ENCODE measurements at places on chromosomes 5 and 9. TPM values are rescaled to one million over a fixed set of nuclear protein-coding genes. Genes with fewer than 3 reads are reported as not detected.

The EDIL3 gene
- not detected for total RNA-seq

The TJP2 gene
- total RNA-seq = 17.6 TPM

The PCDHGA2 gene
- total RNA-seq = not detected

DNA sequence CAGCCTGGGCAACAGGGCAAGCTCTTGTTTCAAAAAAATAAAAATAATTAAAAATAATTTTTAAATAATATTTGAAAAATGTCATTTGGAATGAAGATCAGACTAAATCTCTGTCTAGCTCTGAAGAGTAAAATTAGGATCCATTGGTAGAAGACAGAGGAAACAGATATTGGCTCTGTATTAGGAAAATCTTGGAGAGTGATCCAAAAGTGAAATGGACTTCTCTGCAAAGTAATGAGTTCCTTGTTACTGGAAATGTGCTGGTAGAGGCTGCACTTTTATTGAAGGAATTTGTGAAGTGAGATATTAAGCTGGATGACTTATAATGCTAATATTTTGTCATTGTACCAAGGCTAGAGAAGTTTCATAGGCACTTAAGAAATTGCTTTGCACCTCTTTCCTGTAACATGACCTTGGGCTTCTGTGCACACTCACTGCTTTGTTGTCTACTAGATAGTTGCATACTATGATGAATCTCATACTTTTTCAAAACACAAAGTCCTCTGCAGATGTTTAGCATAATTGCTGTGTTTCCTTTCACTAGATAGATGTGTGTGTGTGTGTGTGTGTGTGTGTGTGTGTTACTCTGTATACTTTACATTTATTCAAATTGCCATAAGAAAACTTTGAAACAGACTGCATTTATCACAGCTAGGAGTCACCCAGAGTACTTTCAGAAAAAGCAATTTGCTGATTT, 13.1 kb downstream of the THBS4 start:
- no peak for DNase-seq

GRCh38 chr5:16304846-16305245, 125.3 kb upstream of the MARCHF11 start:
- DNase-seq = no peak

The PRLR gene
- total RNA-seq = not detected

DNA sequence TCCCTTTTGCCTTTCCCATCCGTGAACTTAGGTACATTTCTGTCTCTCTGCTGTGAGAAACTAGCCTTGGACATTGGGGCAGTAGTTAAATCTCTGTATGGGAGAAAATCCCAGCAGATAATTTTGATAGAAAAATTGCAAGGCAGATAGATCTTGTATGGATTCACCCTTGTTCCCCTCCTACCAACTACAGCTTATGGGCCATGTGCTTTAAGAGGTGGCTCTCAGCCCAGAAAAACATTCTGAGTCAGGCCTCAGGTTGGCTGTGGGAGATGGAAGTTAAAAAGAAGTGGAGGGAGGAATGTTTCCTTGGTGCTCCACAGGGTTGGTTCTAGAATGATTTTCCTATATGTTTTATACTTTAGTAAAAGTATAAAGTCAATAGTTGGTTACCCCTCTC, 1.4 kb upstream of the KDM3B start:
- no peak for DNase-seq

DNA sequence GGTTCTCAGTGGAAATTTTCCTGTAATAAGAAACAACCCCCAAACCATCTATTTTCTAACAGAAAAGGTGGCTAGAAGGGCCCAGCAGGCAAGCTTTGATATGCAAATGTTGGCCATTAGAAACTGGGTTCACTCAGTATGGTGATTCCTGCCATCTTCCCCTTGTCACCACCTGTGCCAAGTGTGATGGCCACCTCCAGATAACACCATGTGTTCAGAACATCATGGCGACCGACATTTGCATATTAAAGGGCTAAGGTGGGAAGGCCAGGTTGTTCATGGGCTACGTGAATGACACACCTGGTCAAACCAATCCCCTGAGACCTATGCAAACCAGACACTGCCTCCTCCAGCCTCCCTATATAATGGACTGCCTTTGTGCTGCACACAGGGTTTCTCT, 20.4 kb downstream of the FOXE1 start:
- no peak for DNase-seq

DNA sequence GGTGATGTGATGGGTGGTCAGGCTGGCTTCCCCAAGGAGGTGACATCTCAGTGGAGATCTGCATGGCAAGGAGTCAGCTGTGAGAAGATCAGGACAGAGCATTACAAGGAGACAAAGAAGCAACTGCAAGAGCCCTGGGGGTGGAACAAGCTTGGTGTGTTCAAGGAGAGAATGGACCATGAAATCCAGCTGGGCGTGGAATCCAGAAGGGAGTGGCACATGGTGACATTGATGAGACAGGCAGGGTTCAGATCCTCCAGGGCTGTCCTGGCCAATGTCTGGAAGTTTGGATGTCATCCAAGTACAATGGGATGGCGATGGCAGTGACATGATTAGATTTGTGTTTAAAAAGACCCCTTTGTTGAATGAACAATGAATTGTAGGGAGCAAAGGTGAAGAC, 175.6 kb downstream of the MACROH2A1 start:
- no peak for DNase-seq

GRCh38 chr5:13581914-13582313, 362.6 kb downstream of the DNAH5 start:
- no peak for DNase-seq

GRCh38 chr5:36575361-36575781, 31.0 kb upstream of the SLC1A3 start:
- DNase-seq = no peak

- DNase-seq = no peak
Measured at GRCh38 chr5:82664732-82665131, 386.6 kb upstream of the RPS23 start.

DNA sequence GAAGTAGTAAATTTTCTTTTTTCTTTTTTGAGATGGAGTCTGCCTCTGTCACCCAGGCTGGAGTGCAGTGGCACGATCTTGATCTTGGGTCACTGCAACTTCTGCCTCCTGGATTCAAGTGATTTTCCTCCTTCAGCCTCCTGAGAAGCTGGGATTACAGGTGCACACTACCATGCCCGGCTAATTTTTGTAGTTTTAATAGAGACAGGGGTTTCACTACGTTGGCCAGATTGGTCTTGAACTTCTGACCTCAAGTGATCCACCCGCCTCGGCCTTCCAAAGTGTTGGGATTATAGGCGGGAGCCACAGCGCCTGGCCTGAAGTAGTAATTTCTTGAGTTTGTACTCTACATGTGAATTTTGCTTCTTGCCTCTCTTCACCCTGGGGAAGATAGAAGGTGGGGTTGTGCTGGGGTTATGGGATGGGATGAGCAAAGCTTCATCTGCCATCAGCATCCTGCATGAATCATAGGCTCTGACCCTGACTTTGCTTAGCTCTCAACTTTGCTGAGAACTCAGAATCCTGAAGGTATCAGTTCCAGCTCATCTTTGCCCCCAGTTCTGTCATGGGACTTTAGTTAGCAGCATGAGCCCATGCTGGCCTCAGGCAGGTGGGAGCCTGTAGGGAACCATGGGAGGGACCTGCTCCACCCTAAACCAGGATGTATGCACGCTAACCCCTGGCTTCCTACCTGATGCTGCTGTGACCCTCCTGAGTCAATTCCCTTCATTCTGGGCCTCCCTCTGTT, 9.3 kb upstream of the CCL21 start:
- no peak for DNase-seq

DNA sequence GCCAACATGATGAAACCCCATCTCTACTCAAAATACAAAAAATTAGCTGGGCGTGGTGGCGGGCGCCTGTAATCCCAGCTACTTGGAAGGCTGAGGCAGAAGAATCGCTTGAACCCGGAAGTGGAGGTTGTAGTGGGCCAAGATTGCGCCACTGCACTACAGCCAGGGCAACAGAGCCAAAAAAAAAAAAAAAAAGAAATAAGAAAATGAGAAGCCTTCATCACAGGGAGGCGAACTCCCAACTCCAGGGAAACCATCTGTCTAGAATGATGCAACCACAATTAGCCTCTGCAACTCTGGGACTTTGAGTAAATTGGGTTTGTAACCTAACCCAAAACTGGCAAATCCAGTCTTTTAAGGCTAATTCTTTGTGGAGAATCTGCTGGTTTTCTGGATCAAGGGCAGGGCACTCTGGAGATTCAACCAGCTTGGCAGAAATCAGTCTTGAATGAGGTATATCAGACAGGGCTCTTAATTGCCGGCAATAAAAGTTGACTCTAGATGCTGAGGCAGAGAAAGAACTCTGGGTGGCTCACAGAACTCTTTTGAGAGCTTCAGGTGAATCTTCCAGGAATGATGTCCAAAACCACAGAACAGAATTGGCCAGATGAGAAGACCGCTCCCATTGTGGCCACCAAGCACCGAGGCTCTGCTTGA, 9.9 kb downstream of the S100Z start:
- no peak for DNase-seq

The APBA1 gene
- 3.6 TPM for total RNA-seq

GRCh38 chr5:150347451-150347850, 10.0 kb upstream of the TCOF1 start:
- no peak for DNase-seq

GRCh38 chr5:44332285-44332971, 56.8 kb downstream of the FGF10 start:
- no peak for DNase-seq

The LIFR gene
- total RNA-seq = not detected

The GARIN3 gene
- total RNA-seq = not detected

- peak; percentile 12 for DNase-seq
Measured at GRCh38 chr9:92620845-92621244, 49.1 kb downstream of the IPPK start.

DNA sequence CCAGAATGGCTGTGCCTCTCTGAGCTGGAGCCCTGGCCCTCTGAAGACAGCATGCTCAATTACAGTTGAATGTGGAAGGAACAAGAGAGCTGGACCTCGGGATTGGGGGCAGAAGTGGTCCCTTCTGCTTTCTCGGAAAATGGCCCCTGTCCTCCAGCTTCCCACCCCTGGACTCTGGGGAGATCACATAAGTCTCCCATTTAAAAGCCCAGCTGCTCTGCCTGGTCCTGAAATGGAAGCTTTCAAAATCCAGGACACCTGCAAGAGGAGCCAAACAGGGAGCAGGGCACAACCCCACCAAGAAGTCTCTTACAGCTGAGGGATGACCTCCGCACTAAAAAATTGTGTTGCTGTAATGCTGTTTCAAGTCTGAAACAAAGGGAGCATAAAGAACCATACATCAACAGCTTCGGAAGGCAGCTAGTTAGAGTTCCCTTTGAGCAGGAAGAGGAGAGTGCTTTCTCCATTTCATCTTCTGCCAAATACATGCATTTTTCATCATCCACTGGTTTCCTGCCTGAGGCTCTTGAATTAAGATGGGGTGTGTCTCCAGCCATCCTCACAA, 48.2 kb downstream of the TGFBI start:
- no peak for DNase-seq

- no peak for DNase-seq
Measured at GRCh38 chr5:60184606-60185005, 291.1 kb upstream of the PDE4D start.

GRCh38 chr5:166370928-166371690, 1920.3 kb upstream of the WWC1 start:
- no peak for DNase-seq

DNA sequence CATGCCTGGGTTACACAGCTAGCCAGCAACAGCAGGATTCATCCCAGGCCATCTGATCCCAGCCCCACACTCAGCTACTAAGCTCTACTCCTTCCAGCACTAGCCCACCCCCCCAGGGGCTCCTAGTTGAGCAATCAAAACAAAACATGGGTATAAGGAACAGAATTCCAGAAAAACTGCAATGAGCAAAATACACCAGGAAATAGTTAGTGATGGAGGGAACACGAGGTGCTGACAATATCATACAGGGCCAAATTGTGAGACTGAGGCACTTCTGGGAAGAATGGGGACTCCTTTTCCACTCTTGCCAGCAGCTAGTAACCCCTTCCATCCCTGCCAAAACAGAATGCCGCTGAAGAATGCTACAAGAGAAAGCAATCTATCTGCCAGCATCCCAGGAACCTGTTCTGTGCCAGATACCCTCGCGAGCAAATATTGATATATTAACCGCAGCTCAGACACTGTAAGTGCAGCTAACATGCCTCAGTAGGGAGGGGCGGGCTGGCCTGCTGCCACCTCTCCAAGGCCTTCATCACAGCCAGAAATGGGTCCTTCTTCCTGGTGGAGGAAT, 161.4 kb downstream of the SLIT3 start:
- DNase-seq = no peak

DNA sequence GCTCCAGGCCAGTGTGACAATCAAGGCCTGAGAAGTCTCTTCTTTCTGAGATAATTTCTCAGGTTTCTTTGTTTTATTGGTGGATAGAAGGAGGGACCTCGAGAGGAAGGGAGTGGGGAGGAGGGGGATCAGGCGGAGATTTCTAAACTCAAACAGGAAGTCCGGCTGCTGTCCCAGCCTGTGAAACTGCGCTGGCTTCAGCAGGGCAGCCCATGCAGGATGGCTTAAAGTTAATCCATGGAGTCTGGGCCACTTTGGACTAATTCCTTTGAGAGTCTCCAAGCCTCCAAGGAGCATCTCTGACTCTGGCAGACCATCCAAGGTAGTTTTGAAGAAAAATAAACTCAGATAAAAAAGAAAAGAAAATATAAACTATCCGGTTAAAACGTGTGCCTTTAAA, 378.5 kb downstream of the MLLT3 start:
- DNase-seq = no peak

GRCh38 chr5:3411363-3411762, 184.3 kb upstream of the IRX1 start:
- DNase-seq = no peak

DNA sequence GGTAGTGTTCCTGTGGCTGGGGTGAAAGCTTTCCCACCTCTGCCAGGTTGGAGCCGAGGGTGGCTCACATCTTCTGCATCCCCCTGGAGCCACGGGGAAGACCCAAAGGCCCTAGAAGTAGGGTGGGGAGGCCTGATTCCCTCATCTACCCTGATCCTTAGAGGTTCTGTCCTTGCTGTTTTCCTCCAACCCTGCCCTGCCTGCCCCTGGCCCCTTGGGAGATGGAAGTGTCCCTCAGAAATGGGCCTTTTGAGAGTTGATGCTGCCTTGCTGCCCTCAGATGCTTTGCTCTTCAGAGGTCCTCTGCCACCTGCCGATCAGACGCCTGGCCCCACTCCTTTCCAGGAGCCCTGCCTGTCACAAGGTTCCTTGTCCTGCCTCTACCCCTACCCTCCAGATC, 6.3 kb downstream of the CCL19 start:
- DNase-seq = no peak

DNA sequence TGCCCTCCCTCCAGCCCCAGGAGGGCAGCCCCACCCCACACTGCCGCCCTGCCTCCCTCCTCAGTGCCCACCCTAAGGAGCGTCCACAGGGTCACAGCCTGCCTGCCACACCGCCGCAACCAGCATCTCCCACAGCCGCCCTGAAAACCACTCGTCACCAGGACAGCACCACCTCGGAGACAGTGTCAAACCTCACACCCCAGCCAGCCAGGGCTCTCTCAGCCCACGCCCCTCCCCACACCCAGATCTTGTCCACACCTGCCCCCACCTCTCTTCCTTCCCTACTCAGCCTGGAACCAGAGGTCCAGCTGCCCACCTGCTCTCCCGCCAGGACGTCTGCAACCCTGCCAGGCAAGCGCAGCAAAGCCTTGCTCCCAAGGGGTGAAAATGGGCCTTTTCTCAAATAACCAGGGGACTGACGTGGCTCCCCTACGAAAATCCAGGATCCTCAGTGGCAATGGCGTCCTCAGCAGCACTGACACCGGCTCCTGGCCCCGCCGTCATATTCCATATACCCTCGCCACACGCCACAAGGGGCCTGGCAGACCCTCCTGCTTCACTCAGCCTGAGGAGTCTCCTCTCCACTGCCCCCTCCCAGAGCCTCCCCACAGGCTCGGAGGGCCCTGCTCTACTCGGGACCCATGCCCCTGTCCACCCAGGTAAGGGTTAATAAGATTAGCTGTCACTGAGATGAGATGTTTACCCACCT, 71.0 kb upstream of the ADAMTS2 start:
- DNase-seq = peak; percentile 32
